BE2C (cell line): ENCODE measurements at places on chromosomes 4 and X.

- no peak for DNase-seq
Observed at GRCh38 chr4:66034671-66035070, 364.4 kb upstream of the EPHA5 start.

- DNase-seq = no peak
Observed at GRCh38 chr4:77126809-77127208, 30.2 kb upstream of the CCNG2 start.

GRCh38 chrX:9804444-9804843, 18.2 kb downstream of the SHROOM2 start:
- DNase-seq = no peak

DNA sequence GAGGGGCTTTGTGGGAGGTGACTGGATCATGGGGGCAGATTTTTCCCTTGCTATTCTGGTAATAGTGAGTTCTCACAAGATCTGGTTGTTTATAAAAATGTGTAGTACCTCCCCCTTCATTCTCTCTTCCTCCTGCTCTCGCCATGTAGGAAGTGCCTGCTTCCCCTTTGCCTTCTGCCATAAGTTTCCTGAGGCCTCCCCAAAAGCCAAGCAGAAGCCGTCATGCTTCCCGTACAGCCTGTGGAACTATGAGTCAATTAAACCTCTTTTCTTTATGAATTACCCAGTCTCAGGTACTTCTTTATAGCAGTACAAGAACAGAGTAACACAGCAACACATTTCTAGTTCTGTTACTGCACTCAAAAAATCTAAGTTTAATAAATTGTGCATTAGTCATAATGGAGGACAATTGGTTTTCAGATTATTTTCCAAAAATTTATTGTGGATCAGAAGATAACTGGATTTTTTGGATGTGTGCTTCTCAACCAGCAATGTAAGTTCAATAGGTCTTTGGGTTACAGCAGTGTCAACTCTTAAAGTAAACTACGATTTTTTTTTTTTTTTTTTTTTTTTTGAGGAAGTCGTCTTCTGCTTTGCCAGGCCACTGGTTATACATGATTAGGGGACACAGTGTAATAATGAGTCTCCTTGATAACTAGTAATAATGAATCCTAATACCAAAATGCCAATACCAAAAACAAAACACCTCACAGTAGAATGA, 69.9 kb downstream of the CHIC2 start:
- DNase-seq = no peak

DNA sequence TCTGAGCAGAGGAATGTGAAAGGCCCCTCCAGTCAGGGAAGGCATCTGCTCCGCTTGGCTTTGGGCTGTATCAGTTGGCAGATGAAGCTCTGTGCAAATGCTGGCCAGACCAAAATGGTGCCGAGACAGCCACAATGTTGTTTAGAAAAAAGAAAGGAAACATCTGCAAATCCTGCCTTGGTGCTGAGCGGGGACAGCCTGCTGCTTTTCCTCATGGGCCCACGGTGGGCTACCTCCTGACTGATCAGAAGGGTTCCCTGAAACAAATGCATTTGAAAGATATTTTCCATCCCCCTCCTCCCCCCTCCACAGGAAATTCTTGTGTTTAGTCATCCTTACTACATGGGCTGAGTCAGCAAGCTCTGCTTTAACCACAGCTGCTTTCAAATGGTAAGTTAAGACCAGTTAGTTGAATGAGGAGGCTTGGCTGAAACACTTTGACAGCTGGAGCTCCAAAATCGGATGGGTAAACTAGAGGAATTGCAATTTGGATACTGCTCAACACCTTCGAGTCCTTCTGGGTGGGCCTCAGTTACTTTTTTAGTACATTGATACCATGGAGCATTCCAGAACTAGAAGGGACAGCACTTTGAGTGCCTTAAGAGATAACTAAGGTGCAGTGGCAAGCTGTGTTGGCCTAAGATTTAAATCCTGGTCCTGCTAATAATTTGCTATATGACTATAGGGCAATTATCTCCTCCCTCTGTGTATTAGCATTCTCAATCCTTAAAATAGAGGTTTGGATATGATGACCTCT, 36.0 kb downstream of the PLAC1 start:
- DNase-seq = no peak

GRCh38 chrX:37060999-37061398, 52.8 kb downstream of the FAM47C start:
- DNase-seq = peak; percentile 8
